CD8-positive, alpha-beta memory T cell (primary cell): ENCODE measurements at places on chromosomes 2 and 18. TPM values are rescaled to one million over a fixed set of nuclear protein-coding genes. Genes with fewer than 3 reads are reported as not detected.

DNA sequence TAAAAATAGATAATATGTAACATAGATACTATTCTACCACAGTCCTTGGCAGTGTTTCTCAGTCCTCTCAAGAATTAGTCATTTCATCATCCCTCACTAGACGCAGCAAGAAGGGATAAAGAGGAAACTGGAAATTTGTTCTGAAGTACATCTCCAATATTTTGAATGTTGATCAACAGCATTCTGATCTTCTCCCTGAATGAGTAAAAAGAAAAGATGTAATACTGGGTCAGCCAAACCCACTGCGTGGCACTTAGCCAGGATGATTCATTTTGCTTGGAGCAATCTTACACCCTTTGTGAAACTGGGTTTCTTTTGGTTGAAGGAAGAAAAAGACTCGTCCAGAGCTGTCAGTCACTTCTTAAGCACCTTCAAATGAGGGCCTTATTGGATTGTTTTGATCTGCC is 54.1 kb downstream of the TAF1B start:
- no peak for DNase-seq

- DNase-seq, result no peak
These were observed 4.3 kb downstream of the LMAN1 start for GRCh38 chr18:59354731-59355130.

GRCh38 chr18:13364721-13365205 is 146.2 kb downstream of the LDLRAD4 start:
- no peak for DNase-seq

MYO5B gene
- 0.11 TPM for total RNA-seq

CDH20 gene
- total RNA-seq, result 0.13 TPM

ALK gene
- not detected for total RNA-seq

STON1 gene
- 0.89 TPM for total RNA-seq

FBXO15 gene
- 0.55 TPM for total RNA-seq
